ENCODE measurements at places on chromosomes 6 and 20.

- peak; percentile 81 for DNase-seq
These were observed 10.2 kb upstream of the RBBP8NL start for GRCh38 chr20:62437496-62437895.

GRCh38 chr6:19669206-19669605 lies 168.0 kb upstream of the ID4 start:
- no peak for DNase-seq

- peak; percentile 82 for DNase-seq
These were observed 10.5 kb downstream of the GNAS-AS1 start for GRCh38 chr20:58839991-58840747.

GRCh38 chr20:44884907-44885391 lies 556 bp upstream of the YWHAB start:
- no peak for DNase-seq

DNA sequence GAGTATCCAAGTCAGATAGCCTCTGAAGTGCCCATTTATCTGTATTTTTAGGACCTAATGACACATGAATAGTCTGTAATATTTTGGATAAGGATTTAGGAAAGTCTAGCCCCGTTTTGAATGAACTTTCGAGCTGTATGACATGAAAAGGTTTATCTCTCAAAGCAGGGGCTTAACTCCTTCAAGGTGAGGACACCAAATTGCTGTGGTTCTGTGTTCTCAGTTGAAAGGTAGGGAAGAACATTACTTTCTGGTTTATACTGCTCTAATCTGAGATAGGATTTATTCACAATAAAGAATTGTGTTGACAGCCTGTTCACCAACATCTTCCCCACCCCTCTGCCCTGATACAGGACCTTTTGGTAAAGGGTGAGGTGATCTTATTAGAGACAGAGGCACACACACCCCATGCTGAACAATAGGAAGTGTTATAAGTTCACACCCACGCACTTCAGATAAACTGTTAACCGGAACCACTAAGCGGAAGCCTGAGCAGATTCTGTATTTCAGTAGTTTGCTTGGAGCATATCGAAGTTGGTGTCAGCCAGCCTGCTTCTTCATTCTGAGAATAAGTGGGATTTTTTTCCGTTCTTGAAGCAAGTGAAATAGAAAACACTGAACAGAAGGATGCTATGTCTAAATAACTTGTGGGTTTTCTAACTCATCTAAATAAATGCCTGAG lies 223.3 kb downstream of the TMEM242 start:
- DNase-seq, result no peak

- DNase-seq, result no peak
These were observed 19.6 kb downstream of the ANGPT4 start for GRCh38 chr20:896501-897025.

DNA sequence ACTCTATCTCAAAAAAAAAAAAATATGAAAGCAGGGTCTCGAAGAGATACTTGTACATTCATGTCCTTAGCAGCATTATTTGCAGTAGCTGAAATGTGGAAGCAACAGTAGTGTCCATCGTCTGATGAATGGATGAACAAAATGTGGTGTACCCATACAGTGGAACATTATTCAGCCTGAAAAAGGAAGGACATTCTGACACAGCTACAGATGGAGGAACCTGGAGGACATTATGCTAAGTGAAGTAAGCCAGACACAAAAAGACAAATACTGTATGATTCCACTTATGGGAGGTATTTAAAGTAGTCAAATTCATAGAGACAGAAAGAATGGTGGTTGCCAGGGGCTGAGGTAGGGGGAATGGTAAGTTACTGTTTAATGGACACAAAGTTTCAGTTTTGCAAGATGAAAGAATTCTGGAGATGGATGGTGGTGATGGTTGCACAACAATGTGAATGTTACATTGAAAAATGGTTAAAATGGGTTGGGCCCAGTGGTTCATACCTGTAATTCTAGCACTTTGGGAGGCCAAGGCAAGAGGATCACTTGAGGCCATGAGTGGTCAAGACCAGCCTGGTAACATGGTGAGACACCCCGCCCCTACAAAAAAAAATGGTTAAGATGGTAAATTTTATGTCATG lies 11.8 kb upstream of the TULP1 start:
- DNase-seq, result no peak

DNA sequence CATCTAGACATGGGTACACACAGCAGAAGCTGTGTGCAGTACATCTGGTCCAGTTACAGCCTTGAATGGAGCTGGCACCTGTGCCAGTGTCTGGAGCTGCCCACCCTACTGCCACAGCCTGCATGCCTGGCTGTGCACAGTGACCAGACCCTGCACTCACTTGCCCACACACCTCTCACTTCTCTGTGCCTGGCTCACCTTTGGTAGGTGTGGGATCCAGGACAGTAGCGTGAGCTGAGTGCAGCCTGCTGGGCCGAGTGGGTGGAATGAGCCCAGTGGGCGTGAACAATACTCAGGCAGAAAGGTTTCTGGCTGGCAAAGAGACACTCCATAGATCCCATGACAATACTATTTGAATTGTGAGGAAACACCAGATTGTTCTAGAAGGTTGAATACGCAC lies 839.5 kb upstream of the FLRT3 start:
- DNase-seq, result no peak

DNA sequence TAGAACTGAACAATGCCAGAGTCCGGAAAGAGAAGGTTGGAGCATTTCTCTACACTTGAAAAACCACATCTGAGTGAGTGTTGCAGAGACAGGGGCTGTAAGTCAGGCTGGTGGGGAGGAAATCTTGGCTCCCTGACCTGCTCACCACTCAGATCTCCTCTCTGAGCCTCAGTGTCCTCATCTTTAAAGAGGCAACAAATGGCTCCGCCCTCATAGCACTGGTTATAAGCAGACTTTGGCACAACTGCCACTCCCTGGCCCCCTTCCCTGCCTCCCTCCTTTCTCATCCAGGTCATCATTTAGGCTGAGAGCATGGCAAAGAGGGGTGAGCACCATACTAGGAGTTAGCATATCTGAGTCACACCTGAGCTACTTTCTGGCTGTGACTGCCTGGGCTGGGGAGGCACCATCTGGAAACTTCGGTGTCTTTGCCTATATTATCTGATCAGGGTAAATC lies 10.6 kb downstream of the SIRPG start:
- no peak for DNase-seq

DNA sequence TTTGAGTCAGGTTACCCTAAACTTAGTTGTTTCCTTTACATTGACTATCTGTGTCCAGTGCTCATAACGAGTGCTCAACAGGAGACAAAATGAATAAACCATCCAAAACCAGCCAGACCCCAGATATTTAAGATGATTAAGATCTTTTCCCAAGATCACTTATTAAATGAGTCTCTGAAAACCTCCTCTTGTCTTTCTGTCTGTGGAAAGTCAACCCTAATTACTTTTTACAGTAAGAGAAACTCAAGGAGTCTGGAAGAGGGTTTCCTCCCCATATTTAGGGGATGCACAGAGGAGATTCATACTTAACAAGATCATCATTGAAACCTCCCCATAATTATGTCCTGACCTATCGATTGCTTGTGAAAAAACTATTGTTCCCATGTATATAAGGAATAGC lies 84.0 kb downstream of the CAP2 start:
- DNase-seq, result no peak

GRCh38 chr20:5729348-5729747 lies 20.9 kb upstream of the SHLD1 start:
- DNase-seq, result no peak

- no peak for DNase-seq
These were observed 1.0 kb downstream of the NAPB start for GRCh38 chr20:23419995-23420901.

GRCh38 chr6:105651969-105652368 lies 249.1 kb upstream of the PREP start:
- no peak for DNase-seq

DNA sequence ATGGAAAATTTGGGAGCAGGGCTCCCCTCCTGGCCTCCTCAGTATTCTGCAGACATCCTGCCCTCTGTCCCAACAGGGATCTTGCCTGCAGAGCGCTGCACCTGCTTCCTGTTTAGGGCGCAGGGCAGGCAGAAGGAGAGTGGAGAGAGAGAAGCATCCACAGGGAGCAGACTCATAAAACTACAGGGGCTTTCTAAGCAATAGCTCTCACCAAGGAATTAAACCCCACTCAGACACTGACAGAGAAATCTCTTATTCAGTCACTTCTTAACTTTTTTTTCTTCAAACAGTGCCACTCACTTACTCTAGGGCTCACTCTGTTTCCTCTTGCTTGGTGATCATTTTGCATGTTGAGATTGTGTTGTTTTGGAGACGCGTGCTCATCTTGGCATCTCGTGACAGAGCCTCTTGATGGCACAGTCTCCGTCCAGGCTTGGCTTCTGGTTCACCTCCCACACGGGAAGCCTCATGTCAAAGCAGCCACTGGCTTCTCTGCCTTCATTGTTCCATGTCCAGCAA lies 153.1 kb upstream of the INSM1 start:
- DNase-seq, result no peak

DNA sequence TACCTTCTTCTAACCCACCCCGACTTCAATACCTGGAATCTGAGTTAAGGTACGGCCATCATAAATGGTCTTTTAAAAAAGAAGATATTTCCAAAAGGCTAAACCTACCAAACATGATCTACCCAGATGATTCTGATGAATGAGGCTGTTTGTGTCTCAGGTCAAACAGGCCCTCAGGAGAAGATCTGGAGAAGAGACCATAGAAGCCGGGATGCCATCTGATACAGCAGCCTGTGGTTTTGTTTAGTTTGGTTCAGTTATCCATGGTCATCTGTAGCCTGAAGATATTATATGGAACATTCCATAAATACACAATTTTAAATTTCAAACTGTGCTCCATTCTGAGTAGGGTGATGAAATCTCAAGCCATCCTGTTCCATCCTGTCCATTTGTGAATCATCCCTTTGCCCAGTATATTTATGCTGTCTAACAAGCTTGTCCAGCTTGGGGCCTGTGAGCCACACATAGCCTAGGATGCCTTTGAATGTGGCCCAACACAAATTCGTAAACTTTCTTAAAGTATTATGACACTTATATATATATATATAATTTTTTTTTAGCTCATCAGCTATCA lies 4.0 kb upstream of the CAP2 start:
- DNase-seq, result no peak

- no peak for DNase-seq
These were observed 364.3 kb upstream of the HSF2 start for GRCh38 chr6:122035173-122035572.

- no peak for DNase-seq
These were observed 516.6 kb upstream of the JARID2 start for GRCh38 chr6:14729129-14729871.

DNA sequence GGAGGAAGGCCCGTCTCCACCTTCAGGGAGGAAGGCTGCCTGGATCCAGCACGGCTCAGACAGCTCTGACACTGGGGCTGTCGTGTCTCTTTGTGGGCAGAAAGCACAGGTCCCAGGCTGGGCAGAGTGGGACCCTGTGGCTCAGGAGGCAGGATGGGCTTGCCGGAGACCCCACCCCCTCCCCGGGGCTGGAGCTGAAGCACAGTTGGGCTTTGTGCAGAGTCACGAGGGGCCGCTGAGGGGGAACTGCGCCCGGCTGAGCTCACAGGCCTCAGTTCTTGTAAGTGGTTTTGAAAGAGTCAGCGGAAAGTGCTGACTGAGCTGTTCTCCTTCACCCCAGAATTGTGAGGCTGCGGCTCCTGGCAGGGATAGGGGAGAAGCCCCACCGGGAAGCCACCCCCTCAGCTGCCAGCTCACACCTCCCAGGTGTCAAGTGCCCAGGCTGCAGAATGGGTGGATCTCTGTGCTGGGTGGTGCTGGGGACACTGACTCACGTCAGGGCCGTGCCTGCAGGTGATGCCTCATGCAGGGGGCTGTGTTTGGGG lies 145.5 kb upstream of the RNF24 start:
- DNase-seq, result no peak

DNA sequence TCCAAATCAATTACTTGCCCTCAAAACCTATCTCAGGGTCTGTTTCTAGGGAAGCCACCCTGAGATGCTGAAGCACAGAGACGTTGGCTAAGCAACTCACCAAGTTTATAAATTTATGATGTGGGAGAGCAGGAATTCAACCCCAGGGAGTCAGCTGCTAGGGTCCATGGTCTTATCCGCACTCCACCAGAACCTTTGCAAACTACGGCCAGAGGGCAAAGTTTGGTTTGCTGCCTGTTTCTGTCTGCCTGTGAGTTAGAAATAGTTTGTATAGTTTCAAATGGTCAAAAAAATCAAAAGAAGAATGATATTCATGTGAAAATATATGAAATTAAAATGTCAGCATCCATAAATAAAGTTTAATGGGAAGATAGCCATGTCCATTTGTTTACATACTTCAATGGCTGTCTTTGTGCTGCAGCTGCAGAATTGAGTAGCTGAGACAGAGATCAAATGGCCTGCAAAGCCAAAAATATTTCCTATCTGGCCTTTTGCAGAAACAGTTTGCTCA lies 83.7 kb upstream of the ZFP64 start:
- DNase-seq, result no peak
